RKO (cell line): ENCODE measurements at places on chromosomes 4 and X.

DNA sequence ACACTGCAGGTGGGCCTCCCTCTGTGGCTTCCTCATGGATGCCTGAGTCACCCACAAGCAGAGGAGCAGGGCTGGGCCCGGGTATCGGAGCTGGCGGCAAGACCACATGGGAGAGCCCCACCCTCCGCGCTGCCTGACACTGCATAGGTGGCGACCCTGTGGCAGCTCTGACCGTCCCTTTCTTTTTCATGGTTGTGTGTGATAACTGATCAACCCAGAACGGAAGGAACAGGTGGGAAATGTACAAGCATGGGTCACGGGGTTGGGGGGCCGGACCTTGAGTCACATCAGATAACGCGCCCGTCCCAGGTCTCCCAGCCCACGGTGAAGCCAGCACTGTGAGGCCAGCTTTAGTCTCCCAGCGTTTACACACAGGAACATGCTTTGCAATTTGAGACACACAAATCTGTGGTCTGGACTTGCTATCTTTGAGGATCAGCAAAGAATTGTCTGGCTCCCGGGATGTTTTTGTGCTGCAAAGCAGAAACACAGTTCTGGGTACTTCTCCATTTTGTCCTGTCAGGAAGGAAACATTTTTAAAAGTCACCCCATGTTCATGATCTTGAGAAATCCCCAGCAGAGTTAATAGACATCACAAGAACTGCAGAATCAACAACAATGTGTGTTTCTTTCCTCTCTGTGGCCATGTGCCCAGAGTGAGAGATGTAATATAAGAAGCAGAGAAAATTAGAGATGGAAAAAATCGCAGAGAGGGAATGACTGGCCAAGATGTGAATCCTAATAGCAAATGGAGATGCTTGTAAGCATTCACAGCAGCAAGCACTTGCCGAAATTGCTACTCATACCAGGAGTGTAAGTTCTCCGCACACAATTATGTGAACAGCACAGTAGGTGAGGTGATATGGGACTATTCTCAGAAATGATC is 70.1 kb upstream of the CBR4 start:
- no peak for DNase-seq

- peak; percentile 16 for DNase-seq
Observed at GRCh38 chrX:63855896-63856295, 70.9 kb upstream of the ARHGEF9 start.

GRCh38 chrX:9842541-9842940 is 56.3 kb downstream of the SHROOM2 start:
- no peak for DNase-seq

GRCh38 chr4:78763251-78763650 is 12.9 kb upstream of the BMP2K start:
- DNase-seq: no peak

DNA sequence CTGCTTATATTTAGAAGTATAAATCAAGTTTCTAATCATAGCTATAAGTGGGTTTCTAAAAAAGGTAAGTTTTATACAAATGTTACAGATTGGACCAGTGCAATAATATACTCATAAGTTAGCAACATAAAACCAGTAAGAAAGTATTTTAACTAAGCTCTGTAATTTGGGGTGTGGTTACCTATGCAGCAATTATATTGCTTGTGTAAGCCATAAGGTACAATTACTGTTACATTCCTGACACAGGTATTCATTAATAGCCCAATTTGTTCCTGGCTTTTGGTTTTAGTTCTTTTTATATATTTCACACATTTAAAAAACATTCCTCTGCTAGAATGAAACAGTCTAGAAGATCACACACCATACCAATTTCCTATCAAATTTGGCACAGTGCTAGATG is 115.1 kb downstream of the FRYL start:
- no peak for DNase-seq

GRCh38 chr4:182847576-182848450 is 69.4 kb downstream of the DCTD start:
- DNase-seq: no peak

GRCh38 chrX:47222751-47223350 is 4.4 kb downstream of the CDK16 start:
- no peak for DNase-seq

- DNase-seq: no peak
Observed at GRCh38 chrX:12693754-12694153, 97.5 kb upstream of the PRPS2 start.

- no peak for DNase-seq
Observed at GRCh38 chrX:105313596-105313995, 93.1 kb upstream of the TEX13A start.

DNA sequence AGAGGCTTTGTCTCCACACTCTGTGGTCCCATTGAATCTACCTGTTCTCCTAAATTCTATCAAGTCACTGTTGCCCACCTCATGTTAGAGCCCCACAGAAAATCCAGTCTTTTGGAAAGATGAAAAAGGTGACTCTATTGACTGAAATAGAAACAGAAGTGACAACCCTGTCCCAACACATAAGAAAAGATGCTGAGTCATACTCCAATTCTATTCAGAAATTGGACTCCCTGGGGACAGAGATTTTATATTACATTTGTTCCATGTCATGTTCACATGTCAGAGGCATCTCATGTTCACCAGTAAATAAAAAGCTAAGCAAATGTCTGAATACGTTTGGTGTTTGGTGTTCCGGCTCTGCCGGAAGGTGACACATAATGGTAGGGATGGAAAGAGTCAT is 2.9 kb upstream of the GRPR start:
- no peak for DNase-seq

GRCh38 chr4:158535130-158535614 is 13.5 kb downstream of the RXFP1 start:
- peak; percentile 81 for DNase-seq

- no peak for DNase-seq
Observed at GRCh38 chr4:16609170-16609758, 289.2 kb downstream of the LDB2 start.

GRCh38 chrX:150228431-150228830 is 134.7 kb upstream of the MAMLD1 start:
- DNase-seq: no peak

DNA sequence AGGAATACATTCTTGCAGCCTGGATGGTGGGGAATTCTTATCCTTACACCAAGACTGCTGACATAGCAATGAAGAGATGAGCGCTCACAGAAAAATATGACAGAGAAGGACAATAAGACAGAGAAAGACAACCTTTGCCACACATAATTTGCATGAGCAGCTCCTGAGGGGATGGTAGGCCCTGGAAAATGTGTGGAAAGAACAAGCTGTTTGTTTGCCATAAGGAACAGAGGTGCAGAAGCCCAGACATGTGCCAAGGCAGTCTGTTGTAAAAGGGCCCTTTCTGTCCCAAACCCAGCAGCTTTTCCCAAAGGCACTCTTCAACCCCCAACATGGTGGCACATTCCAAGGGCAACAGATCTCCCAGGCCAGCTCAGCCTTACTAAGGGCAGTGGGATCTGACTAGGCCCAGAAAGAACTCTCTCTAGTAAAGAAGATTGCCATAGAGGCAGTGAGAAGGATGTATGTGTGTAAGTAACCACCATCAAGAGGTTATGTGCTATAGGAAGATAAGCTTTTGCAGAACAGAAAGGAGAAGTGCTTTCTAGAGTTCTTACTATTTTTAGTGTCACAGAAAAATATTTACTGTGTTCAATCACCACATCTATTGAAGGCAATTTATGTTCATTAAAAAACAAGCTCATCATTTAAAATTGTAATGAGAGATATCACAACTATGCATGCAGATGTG is 287.0 kb upstream of the RASGEF1B start:
- no peak for DNase-seq

- peak; percentile 97 for DNase-seq
Observed at GRCh38 chr4:55866290-55866907, 13.0 kb downstream of the EXOC1 start.

- peak; percentile 8 for DNase-seq
Observed at GRCh38 chrX:134753718-134754008, 95.4 kb upstream of the PLAC1 start.

DNA sequence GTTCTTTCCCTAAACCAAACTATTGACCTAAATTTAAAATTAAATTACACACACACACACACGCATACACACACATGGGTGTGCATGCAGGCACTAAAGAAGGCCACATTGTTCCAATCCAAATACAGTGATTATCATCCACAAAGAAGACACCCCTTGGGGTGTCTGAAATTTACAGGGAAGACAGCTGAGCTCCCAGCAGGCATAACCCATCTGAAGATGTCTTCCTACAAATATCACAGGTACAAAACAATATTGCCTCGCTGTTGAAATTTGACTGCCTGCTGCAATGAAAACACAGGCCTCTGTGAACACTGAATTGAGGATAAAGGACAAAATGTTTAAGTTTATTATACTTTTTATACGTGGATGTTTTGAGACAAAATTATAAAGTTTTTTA is 50.2 kb upstream of the SLC7A11 start:
- no peak for DNase-seq

DNA sequence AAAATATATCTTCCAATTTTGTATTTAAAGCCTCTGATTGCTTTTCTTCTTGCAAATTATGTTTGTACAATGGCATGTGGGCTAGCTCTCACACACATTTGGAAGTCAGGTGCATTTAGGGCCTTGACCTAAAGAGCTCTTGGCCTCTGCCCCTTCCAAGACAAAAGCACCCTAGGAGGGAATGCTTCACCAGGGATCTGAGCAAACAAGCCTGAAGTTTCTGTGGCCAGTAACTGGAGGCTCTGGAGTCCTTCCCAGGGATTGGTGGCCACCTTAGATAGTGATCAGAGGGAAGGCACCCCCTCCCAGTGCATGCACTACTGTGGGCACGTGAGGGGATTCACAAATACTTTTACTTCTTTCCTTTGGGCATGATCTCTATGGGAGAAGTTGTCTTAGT is 60.3 kb upstream of the DIPK2B start:
- no peak for DNase-seq

DNA sequence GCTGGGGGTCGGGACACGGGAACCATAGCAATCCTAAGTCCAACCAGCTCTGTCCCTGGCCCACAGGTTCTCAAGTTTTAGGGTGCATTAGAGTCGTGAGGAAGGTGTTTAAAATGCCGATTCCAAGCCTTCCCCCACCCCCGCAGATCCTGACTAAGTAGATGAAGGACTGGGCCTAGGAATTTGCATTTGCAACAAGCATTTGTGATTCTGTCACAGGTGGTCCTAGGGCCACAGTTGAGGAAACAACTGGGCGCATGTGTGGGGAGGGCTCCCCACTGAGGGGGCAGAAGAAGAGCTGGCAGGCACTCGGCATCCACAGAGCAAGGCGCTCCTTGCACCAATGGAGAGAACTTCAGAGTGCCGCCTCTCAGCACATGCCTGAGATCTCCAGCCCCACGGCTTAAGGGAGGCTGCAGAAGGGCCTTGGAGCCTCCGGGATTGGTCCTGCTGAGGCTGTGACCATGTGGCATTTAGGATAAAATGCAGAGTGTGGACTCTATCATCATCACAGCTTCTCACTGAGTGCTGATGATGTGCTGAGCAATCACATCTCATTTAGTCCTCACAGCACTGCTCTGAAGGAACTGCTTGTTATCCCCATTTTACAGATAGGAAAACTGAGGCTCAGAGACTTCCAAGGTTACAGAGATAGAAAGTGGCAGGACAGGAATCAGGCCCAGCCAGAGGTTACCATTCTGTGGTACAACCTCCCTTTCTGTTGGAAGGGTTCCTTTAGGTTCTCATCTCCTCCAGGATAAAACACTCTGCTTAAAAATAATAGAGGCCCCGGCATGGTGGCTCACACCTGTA is 16.7 kb downstream of the SEL1L3 start:
- no peak for DNase-seq
